Upper lobe of right lung (tissue), 1 donor: ENCODE measurements at places on chromosomes 6 and 20.

DNA sequence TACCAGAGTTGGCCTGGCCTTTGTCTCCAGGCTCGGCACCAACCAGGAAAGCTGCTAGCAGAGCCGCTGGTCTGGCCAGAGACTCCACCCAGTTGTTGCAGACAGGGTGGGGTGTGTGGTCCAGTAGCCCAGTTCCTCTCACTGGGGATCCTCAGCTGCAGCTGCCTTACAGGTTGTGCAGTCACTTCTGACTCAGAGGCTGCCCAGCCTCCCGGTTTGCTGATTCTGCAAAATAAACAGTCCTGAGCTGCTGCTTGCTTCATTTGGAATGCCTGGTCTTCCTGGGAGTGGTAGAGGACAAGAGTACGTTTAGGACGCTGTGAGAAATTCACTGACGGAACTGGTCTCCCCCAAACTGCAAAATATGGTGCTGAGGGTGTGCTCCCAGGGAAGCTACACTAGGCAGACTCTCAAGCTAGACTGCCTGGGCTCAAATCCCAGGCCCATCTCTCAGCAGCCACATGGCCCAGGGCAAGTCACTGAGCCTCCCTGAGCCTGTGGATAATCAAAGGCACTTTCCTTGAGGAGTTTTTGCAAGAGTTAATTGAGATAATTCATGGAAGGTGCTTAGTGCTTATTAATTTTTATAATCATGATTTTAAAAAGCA lies 246.1 kb downstream of the TFAP2C start:
- DNase-seq, result no peak

GRCh38 chr6:51654647-51655046 lies 432.8 kb downstream of the PKHD1 start:
- no peak for DNase-seq

- no peak for DNase-seq
Measured at GRCh38 chr6:65081756-65082155, 625.3 kb downstream of the EYS start.

GRCh38 chr6:134721060-134721405 lies 228.9 kb downstream of the ALDH8A1 start:
- no peak for DNase-seq

GRCh38 chr6:4506223-4506622 lies 270.0 kb upstream of the CDYL start:
- DNase-seq, result no peak

DNA sequence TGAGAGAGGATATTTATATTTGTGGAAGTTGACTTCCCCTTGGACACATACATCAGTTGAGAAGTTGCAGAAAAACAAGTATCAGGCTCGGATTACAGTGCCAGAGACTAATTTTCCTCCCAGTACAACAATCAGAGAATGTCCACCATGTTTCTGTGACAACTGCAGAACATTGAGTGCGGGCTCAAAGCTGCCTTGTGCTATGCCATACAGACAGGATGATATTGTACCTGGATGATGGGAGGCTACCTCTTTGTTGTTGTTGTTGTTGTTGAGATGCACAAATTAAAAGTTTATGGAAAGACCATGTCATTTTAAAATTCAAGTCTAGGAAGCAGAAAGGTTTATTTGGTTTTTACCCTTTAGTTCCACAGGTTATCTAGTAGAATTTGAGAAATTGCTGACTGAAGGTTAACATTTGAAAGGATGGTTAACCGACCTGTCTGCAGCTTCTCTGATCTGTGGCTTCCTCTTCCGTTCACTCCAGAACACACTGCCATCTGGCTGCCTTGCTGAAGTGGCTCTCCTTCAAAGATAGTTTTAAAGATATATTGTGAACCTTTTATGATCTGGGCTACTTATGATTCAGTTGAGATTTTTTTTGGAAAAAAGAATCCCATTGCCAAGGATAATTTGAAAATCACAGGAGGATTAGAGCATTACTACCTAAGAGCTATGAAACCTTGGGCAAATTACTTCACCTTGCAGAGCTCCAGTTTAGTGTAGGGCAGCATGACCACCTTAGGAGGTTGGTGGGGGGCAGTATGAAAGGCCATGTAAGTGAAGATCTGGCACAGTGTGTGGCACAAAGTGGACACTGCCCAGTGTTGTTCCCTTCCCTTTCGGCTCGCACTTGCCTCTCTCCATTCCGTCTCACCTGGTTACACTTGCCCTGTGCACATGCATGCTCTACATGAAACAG lies 15.9 kb downstream of the TMEM200A start:
- DNase-seq, result no peak

DNA sequence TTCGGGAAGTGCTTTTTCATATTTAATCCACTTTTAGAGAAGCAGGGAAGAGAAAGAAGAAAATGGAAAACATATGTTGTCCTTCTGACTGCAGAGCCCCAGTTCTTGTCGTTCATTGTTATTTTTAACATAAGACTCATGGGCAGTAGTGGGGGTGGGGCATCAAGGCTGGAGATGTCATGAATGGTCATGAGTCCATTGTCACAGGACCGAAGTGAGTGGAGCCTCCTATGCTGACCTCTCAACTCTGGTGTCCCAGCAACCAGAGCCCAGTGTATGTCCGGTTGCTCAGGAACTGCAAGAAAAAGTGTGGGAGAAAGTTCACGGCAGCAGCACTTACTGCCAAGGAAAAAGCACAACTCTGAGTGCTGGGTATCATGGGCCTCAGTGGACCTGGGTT lies 108.6 kb downstream of the BANF2 start:
- DNase-seq, result no peak

DNA sequence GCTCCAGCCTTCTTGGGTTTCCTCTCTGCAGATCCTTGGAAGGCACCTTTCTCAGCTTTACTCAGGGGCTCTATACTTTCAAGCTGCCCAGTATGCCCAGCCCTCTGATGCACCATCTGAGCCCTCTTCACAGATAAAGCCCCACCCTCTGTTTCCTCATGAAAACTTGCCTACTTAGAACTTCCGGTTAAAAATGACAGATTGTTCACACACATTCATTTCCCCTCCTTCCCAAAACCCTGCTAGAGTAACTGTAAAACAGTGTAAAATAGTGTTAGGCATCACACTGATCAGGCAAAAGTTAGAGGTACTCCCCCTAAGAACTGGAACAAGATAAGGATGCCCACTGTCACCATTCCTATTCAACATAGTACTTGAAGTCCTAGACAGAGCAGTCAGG lies 14.0 kb upstream of the GCM1 start:
- no peak for DNase-seq

DNA sequence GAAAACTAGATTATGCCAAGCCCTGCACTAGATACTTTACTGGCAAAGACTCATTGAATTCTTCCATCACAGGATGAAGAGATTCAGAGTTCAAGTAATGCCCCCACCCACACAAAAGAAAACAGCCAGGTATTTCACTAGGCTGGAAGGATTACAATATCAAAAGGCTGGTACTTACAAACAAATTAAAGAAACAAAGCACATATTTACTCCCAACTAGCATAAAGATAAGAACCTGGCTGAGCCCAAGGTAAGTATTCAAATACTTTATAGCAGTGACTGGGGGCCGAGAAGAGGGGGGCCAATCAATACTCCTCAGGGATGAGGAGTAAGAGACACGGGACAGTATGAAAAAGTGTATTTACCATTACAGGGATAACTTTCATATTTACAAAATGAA lies 3.7 kb downstream of the ACOT8 start:
- DNase-seq, result no peak
